ENCODE measurements at places on chromosomes 7 and 10.
A peak's percentile ranks its signal among the peaks of the same experiment; 100 is the strongest.

- DNase-seq = no peak
These were observed 15.8 kb downstream of the PLAC9 start for GRCh38 chr10:80148166-80148805.

GRCh38 chr10:35470925-35471315 is 134.2 kb upstream of the GJD4 start:
- no peak for DNase-seq

DNA sequence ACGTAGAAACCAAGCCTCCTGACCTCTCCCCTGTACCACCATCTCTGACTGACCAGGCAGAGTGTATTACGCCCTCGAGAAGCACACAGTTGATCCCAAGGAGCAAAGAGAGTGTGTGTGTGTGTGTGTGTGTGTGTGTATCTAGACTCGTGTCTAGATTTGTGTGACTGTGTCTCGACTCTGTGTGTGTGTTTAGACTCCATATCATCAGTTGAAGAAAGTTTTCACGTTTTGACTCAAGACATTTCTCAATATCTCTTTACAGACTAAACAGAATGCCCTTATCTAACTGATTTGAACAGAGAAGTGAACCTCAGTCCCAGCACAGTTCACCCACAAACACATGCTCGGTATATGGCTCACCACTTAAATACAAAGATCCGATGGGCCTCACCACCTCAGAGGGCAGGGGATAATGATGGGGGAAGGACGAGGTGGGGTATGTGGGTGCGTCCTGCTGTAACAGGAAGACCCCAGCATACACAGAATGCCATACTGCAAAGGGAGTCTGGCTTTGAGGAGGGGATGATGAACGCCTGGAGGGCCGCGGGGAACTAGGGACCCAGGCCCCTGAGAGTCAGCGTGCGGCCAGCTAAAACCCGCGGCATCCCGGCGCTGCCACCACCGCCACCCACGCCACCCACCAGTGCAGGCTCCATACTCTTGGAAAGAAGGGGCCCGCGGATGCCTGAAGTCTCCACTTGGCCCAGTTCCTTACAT is 780 bp downstream of the ALDH18A1 start:
- peak; percentile 14 for DNase-seq

- DNase-seq = no peak
These were observed 605.4 kb downstream of the KCNMA1 start for GRCh38 chr10:77032188-77032570.

DNA sequence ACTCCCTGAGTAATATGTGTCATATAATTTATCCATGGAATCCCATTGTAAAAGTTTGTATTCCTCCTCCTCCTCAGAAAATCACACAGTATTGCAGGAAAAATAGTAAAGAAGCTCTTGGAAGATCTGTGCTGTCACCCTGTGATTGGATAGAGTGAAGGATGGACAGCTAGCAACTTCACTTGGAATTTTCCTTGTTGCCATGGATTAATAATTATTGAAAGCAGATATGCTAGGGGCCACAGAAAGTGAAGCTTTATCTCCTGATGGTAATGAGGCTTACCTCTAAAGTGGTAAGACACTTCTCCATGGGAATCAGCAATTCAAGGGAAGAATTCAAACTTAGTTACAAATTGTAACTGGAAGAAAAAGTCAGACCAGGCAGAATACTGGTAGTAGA is 48.8 kb downstream of the PHYHIPL start:
- no peak for DNase-seq

DNA sequence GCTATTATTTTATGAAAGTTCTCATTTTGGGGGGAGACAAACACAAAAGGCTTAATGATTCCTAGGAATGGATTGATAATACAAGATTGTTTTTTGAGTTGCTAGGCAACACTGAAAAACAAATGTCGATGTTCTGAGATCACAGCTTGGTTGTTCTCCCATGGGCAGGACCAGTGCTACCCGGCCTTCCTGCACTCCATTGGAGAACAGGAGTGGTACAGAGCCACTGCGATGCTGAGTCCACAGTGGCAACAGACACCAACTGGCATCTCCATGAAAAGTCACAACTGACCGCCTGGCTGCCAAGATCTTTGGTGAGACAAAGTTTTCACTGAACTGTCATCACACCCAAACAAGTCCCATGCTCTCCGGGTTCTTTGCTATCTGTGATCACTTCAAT is 68.9 kb upstream of the NMT2 start:
- no peak for DNase-seq

DNA sequence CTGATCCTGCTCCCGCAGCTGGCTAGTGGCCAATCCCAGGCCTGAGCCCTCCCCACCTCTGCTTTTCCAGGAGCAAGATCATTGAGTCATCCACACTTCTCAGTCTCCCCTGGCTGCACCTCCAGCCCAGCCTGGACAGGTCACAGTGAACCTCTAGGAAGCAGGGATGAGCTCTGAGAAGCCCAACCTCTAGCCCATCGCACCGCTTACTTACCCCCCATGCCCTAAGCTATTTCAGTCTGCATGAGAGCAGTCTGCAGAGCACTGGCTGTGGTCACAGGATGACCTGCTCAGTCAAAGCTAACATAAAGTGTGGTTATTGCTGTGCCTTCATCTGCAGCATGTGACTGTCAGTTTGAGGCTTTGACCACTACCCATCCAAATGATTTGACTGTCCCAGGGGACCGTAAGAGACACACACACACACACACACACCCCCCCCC is 129.2 kb downstream of the SORBS1 start:
- DNase-seq = no peak

DNA sequence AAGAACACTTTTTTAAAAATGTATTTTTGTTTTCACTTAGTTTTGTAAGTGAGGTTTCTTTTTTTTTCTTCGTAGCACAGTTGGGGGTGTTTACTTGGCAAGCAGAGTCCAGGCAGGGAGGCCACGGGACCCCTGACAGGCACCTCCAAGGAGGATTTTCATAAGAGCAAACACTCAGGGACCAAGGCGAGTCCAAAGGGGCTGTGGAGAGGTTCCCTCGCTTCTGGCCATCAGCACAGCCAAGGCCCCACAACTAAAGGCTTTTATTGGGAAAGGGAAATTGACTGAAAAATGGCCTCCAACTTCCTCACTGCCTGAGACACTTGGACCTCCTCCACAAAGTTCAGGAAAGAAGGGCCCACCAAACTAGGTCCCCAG is 173.8 kb downstream of the LRRC4 start:
- DNase-seq = no peak

GRCh38 chr7:100109521-100110163 is 8.2 kb downstream of the AP4M1 start:
- DNase-seq = no peak

GRCh38 chr7:112866424-112866823 is 76.2 kb upstream of the TMEM168 start:
- DNase-seq = no peak

DNA sequence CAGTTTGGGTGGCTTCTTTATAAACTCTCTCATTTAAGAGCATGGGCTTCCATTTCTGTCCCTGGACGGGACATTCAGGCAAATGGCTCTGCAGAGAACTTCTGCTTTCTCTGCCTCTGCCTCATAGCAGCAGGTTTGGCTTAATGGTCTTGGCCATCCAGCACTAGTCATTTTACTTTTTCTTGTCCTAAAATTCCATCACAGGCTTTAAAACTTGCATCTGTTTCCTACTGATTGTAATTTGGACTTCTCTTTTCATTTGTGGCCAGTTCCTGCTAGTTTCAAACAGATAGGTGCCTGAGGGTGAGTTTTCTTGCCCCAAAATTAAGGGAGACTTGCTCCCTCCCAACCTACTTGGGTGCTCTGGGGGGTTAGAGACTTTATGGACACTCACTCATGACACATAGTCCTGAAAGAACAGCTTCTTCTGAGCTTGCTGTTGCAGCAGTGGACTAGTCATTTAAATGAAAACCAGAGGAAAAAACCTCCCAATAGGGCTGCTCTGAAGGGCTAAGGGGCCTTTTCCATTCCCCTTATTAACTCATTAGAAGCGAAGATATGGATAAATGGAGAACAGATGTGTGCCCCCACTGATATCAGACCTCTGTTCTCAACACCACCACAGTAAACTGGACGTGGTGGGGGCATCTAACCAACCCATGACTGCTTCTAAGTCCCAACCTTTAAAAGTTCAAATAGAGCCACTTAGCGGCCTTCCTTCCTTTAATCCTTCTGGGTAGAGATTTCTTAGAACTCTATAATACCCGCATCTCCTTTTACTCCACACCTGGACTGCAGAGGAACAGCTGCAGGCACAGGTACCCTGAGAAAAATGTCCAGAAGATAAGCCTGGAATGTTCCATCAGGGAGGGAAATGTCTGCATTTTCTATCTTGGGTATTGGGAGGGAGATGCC is 38.8 kb downstream of the SVOPL start:
- DNase-seq = no peak

- DNase-seq = no peak
These were observed 43.2 kb downstream of the HTRA1 start for GRCh38 chr10:122504610-122504950.

GRCh38 chr10:31011665-31012022 is 20.0 kb downstream of the ZNF438 start:
- DNase-seq = no peak

- DNase-seq = no peak
These were observed 56.0 kb upstream of the SDK1 start for GRCh38 chr7:3245077-3245476.

DNA sequence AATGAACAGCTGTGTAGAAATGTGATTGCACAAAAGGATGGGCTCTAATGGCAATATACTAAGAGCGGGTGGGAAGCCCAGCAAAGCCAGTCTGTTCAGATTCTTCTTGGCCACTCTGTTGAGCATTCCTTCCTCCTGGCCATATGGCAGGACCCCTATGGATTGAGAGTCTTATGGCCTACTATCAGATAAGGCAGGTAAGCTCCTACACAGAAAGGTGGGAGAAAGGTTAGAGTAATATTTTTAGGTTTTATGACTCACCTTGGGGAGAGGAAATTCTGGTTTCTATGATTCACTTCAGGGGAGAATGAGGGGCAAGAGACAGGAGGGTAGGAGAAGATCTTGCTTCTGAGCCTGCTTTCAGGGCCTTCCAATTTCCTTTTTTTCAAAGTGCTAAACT is 15.1 kb upstream of the AKR1B10 start:
- DNase-seq = no peak

DNA sequence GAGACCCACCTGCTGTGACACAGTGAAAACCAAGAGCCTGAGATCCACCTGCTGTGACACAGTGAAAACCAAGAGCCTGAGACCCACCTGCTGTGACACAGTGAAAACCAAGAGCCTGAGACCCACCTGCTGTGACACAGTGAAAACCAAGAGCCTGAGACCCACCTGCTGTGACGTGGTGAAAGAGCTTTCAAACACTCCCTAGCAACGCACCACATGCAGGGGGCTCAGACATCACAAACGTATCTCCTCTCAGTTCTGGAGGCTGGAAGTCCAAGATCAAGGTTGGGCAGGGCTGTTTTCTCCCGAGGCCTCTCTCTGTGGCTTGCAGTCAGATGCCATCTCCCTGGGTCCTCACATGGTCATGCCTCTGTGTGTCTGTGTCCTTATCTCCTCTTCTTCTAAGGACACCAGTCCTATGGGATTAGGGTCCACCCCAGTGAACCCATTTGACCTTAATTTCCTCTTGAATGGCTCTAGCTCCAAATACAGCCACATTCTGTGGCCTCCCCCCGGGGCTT is 43.8 kb downstream of the INSIG1 start:
- DNase-seq = no peak

GRCh38 chr7:149669121-149669818 is 104.1 kb downstream of the ZNF467 start:
- peak; percentile 25 for DNase-seq

GRCh38 chr7:27779873-27780272 is 39.9 kb downstream of the TAX1BP1 start:
- DNase-seq = no peak

DNA sequence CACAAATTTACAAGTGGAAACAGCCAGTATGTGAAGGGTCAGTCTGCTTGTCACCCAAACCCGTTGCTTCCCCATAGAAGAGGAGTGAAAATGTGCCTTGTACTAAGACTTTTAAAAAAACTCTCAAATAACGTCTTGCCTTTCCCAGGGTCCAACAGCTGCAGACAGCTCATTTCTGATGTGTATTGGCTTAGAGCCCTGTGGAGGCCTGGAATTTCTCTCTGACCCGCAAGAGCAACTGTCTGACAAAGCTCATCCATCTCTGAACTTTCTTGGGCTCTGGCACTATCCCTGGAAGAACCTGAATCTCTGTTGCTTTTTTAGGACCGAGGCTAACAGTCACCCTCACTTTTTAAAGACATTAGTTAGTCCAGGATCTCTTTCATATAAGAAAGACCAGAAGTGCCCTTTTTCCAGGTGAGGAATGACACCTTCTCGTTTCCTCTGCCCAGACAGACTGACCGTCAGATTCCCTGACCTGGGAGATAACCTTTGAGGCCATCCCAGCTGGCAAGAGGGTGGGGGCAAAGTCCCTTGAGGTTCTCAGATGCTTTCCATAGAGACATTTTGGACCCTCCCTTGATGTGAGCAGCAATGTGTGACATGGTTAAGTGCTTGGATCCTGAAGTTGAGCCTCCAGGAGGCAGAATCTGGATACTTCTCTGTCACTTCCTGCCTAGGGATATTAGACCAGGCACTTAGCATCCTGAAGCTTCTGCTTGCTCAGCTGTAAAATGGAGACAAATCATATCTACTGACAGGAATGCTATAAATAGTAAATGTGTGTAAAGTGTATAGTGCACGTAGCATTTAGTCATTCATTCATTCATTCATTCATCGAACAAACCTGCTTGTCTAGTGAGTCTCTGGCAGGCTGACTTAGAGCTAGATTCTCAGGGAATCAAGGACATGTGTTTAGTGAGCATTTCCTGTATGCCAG is 4.5 kb upstream of the NODAL start:
- DNase-seq = no peak

GRCh38 chr10:51097546-51097945 is 23.3 kb downstream of the PRKG1 start:
- no peak for DNase-seq

GRCh38 chr7:149637911-149638565 is 135.3 kb downstream of the ZNF467 start:
- no peak for DNase-seq

DNA sequence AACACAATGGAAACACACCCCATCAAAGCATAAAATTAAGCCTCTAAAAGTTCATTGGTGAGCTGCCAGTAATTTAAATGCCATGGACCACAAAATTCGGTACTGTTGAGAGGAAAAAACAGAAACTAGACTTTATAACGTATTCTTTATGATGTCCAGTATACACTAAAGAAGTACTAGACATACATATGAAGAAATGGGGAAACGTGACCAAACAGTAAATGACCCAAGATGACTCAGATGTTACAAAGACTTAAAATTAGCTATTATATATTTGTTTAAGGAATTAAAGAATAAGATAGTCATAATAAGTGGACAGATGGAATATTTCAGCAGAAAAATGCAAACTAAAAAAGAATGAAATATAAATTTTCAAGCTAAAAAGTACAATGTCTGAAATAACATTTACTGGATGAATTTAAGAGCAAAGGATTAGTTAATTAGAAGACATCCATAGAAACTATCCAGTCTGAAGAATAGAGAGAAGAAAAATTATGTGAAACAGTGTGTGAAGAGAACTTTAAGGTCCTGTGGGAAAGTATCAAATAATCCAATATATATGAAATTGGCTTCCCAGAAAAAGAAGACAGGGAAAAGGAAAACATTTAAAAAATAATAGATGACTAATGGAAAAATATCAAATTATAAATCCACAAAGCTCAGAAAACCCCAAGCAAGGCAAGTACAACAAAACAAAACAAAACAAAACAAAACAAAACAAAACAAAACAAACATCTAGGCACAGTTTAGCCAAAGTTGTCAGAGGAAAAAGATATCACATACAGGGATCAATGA is 69.4 kb downstream of the SAMD9 start:
- DNase-seq = no peak

- DNase-seq = no peak
These were observed 243.6 kb downstream of the SKIDA1 start for GRCh38 chr10:21281765-21282484.
